Left hindlimb (tissue), 1 donor: ENCODE measurements at places on chromosomes 4 and X.

DNA sequence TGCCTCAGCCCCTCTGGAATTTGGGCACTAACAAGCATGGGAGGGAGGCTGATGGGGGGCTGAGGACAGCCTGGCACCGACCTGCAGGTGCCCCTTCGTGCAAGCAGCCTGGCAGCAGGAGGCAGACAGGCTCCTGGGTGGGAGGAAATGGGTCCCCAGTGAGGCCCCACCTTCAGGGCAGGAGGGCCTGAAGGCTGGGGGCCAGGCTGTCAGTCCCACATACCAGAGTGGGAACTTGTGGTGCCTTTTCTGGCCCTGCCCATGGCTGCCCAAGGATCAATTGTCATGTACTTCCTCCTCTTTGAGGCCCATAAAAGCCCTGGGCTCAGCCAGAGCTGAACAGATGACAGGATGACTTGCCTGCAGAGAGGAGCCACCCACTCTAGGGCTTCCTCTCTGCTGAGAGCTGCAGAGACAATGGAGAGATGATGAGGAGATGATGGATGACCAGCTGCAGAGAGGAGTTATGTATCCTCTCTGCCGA is 141.0 kb downstream of the PDHA2 start:
- no peak for DNase-seq

GRCh38 chrX:85627363-85627762 is 247.9 kb upstream of the POF1B start:
- no peak for DNase-seq

DNA sequence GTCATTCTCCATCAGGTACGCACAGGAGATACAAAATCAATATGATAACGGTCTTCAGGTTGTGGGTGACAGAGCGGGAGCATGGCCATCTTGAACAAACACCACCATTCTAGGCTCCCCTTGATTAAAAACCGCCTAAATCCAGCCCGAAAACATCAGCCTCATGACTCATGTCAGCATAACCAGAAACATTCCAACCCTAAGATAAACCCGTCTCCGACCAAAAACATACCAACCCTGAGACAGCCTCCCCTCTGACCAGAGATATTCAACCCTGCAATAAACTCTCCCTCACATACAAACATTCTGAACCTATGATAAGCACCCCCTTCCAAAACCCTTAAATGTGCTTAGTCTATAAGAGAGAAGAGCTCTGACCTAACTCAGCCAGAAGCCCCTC is 157.9 kb downstream of the DHRSX start:
- DNase-seq = no peak

DNA sequence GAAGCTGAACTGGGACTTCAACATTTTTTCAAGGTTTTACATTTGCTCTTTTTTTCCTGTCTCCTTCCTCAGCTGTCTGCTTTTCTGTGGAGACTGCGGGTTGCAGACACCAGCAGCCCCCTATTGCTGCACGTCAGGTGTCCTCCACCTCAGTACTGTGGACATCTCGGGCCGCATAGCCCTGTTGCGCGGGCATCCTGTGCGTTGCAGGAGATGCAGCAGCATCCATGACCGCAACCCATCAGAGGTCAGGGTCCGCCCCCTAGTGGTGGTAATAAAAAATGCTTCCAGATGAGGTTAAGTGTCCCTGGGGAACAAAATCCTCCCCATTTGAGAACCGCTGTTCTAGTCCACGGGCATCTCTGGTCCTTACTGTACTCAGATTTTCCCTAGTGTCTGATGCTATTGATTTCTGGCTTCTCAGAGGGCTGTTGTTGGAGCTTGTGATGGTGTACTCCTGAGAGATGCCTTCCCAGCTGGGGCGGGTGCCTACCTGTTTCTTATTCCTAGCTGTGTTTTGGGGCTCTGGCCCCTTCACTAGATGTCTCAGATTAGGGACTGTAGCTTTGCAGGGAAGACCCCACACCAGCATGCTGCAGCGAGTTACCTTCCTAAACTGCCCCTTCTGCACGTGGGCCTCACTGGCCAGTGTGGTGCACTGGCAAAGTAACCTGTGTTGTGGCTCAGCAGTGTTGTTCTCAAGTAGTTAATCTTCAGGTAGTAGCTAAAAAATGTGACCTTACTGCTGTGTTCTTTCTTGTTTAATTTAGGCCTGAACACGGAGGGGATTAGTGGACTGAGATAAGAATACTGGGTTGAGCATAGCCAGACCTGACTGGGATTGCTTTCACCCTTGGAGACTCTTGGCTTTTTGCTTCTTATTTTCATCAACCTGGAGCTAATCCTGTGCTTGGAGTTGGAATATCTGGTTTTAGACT is 28.2 kb downstream of the NSD2 start:
- peak; percentile 73 for DNase-seq

DNA sequence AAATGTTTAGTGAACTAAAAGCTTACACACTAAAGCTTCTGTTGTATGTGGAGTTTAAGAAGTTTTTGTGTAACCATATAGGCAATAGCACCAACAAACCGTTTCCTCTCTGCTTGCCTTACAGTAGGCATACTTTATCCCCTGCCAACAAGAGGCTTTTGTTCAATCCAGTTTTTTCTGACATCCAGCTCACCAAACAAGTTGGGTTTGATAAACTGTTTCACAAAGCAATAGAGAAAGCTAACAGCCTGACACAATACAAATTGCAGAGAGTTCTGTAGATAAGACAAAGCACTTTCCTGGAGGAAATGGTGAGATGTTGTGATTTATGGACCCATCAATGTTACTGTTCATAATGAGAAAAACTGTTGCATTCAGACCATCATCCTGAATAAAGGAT is 53.8 kb downstream of the PACRGL start:
- no peak for DNase-seq

GRCh38 chrX:44568196-44568595 is 25.5 kb upstream of the FUNDC1 start:
- DNase-seq = no peak

- DNase-seq = no peak
Observed at GRCh38 chrX:27728291-27728690, 79.5 kb upstream of the MAGEB10 start.

DNA sequence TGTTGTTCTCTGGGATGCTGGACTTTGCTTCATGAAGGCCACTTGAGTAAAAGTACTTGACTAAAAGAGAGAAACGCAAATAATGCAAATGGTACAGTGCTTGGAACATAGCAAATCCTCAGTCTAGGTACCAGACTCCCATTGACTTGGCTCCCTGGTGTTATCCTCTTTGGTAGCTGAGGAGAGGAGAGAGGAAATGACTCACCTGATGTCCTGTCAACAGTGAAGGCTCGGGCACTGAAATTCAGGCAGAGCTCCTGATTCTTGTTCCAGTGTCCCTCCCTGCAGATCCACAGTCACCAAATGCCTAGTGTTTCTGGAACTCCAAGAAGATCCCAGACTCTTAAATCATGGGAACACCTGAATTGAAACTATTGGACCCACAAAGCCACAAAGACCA is 22.5 kb upstream of the TCEAL4 start:
- DNase-seq = no peak

DNA sequence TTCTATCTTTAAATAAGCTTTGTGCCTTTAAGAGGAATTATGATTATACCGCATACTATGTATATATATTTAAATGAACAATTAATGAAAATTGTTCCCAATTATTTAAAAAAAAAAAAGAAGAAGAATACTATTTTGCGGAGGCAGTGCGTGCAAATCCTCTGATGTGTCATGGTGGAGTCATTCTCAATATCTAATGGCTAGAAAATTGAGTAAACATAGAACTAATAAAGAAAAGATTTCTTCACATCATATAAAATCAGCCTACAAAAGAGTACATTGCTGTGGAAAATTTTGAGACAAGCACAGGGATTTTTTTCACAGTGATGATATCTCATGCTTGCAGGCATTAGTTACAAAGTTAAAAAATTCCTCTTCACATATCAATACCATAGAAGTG is 2.6 kb upstream of the EREG start:
- DNase-seq = no peak

GRCh38 chr4:83723609-83724008 is 187.7 kb downstream of the GPAT3 start:
- no peak for DNase-seq

DNA sequence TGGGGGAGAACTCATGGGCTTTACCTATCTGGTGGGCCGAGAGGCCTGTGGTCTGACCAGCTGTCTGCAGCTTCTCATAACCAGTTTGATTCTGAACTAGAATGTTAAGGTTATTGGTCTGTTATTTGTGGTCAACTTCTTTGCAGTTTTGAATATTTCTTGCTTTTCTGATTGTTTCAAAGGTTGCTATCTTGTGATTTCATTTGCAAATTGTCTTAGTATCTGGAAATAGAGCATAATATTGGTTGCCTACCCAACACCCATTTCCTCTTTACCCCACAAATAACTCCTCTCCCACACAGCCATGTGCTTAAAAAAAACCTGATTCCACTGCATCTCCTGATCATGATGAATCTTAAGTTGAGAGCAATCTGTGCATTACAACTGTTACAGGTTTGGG is 39.1 kb upstream of the BMP2K start:
- no peak for DNase-seq

DNA sequence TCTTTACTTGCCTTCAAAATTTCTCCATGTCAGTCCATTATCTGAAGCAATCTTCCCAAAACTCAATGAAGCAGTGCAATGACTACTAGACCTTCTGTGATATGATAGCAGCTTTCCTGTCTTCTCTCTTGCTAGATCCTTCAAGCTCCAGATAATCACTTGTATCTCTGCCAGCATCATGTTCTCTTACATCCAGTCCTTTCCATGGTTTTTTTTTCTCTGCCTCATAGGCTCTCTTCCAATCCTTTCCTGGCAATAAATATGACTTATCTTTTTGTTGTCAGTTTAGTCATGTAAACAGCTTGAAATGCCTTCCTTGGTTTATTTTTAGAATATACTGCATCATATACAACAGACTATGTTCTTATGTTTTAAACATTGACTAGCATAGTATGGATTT is 193.5 kb downstream of the CFAP299 start:
- DNase-seq = no peak

GRCh38 chr4:30821859-30822612 is 101.9 kb downstream of the PCDH7 start:
- no peak for DNase-seq

DNA sequence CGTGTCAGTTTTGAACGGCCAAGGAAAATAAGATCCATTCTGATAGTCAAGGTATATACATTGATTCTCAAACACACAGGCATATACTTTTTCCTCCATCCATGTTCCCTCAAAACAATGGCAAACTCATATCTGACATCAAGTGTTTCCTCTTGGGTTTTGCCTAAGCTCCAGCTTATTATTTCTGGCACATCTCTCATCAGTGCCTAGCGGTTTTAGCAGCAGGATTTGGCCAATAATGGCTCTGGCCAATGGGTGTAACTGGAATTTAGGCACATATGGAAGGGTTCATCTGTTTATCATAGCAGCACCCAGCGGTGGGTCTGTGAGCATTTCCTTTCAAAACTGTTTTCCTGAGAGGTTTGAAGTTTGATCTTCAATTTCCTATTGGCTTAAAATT is 161.6 kb upstream of the TLL1 start:
- DNase-seq = no peak

DNA sequence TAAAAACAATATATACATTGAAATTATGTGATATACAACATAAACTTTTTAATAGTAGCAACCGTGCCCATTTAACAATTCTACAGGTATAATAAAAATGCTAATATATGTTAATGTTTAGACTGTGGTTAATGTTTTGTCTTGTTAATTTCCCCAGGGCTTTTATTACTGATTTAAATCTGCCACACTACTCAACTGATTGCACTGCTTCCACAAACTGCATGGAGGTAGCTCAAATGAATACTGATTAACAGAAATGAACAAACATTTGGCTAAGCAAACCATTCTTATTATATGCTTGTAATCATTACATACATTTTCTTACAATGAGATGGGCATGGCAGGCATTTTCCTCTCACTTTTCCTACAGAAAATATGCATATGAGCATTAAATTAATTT is 275.9 kb downstream of the GPC3 start:
- no peak for DNase-seq

DNA sequence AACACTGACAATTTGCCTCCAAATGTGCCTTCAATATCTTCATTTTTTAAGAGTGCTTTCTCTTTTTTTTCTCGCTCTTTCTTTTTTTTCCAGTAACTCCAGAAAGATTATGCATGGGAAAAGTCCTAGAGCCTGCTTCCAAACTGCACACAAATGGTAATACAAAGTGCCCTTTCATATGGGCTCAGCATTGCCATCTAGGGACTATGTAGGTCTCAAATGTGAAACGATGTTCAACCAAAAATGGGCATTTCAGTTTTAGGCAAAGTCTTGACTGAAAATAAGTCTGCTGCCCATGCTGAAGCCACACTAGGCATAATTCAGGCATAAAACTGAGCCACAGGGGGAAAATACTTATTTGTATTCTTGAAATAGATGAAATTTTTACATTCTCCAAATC is 65.6 kb downstream of the SYNPO2 start:
- DNase-seq = no peak

DNA sequence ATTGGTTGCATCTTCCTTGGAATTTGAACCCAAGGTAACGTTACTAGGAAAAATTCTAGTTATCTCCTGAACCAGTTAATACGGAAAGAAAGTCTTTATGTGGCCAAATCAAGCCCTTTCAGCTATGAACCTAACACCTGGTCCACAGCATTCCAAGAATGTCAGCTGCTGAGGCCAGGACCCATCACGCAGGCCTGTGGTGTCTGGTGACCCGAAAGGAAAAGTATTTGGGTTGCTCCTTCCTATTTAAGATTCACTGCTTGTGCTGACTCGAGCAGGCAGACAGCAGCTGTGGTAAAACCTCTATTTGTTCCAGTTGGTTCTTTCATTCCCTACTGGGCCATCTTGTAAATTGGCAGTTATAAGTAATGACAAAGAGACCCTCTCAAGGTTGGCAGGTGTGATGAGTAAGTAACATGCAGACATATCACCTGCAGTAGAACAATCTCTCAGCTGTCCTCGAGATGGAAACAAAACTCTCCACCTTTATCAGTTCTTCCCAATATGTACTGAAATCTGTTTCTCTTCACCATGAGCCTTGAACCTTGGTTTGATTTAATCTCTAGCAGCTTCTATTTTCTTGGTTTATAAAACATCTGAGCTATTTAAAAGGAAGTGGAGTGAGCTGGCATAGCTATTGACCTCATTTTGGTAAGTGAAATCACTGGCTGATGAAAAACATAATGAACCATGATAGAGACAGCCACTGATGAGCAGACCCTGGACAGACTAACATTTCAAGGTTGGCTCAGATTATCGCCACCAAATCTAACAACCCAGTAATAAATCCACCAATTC is 182.1 kb upstream of the SMIM31 start:
- DNase-seq = no peak

DNA sequence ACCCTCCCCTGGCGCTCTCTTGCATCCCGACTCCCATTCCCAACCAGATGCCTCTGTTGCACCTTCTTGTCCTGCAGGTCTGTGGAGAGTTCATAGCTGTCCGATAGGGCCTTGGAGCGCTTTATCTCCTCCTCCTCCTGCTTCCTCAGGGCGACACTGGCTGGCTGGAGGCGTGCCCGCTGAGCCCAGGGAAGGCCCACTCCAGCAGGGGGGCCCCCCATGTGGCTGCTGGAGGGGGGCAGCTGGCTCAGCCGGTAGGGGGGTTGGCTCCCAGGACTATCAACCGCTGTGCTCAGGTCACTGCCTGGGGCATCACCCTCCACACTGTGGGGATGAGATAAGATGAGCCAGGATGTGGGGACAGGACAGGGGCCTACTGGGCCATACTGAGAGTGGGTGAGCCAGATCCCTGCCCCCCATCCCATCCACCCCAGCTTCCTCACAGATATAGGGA is 25.6 kb downstream of the IQSEC2 start:
- no peak for DNase-seq
